ENCODE measurements at places on chromosomes 11 and 22.

- DNase-seq: no peak
Observed at GRCh38 chr11:104183593-104183992, 19.6 kb upstream of the PDGFD start.

DNA sequence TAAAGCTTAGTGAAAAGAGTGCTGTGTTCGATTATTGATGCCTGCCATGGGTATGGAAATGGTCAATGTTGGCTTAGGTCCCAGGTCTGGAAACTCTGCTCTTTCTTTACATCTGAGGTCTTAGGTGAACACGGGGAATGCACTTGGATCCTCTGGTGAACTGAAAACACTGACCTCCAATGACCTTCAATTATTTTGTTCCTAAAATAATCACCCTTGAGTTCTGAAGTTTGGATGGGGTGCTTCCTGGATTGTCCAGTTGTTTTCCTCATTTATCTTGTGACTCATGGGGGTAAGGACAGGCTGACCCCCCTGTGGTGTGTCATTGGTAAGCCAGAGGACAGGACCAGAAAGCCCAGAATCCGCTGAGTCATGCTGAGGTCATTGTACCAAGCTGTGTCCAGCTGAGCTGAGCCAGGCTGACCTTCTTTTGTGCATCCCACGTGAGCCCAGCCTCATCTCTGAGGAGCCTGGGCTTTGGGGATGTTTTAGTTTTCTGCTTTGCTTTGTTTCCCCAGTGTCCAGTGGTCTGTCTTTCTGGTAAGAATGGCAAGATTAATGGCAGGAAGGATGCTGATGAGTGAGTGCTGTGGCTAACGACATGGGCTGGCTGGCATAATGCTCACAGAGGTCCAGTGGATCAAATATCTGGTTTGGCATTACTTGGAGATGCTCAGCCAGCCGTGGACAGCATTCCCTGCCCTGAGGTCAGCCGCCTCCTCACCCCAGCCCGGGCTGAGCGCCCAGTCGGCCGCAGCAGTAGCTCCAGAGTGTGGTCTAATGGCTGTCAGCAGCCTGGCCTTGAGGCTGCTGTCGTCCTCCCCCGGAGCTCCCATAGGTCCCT lies 35.6 kb downstream of the AMPD3 start:
- DNase-seq: no peak

DNA sequence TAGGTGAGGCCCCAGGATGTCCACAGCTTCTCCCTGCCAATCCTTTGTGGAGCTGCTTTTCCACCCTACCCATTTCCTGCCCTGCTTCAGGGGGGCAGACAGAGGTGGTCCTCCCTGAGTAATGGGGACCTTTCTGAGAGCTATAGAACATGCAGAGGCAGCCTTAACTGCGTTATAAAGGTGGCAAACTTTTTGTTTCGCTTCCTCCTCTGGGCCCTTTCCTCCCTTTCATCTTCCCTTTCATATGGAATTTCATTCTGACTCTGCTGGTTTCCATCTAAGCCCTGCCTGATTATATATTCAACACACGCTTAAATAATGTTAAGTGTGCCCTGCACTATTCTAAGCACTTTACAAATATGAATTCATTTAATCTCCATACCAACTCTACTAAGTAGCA lies 169.3 kb upstream of the E2F8 start:
- DNase-seq: no peak

DNA sequence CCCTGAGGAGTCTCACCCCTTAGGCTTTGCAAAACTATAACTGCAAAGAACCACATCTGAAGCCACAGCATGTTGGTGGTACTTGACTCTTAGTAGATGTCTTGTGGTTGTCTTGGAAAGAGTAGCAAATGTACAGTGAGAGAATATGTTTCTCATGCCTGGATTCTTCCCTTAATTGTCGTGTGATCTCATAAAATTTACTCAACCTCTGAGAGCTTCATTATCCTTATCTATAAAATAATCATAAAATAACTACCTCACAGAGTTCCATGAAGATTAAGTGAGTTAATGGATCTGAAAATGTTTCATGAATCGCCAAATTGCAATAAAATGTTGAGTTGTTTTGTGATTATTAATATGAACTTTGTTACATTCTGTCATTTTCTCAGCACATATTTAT lies 491.5 kb downstream of the METTL15 start:
- no peak for DNase-seq

GRCh38 chr22:17969701-17970113 lies 54.7 kb downstream of the MICAL3 start:
- no peak for DNase-seq

DNA sequence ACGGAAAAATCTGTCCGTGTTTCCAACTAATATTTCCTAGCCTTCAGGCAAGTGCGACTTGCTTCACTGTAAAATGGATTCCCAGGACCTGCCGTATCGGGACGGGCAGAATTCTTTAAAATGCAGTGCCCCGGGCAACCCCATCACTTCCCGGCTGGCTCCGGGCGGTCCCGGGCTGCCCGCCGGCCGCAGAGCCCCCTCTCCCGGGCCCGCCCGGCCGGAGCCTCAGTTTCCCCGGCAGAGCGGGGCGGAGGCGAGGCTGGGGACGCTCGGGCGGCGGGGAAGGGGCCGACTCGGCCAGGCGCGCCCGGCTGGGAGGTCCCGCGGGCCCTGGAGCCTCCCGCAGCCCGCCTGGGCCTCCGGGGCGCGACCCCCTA lies 84.2 kb upstream of the WNT7B start:
- no peak for DNase-seq

DNA sequence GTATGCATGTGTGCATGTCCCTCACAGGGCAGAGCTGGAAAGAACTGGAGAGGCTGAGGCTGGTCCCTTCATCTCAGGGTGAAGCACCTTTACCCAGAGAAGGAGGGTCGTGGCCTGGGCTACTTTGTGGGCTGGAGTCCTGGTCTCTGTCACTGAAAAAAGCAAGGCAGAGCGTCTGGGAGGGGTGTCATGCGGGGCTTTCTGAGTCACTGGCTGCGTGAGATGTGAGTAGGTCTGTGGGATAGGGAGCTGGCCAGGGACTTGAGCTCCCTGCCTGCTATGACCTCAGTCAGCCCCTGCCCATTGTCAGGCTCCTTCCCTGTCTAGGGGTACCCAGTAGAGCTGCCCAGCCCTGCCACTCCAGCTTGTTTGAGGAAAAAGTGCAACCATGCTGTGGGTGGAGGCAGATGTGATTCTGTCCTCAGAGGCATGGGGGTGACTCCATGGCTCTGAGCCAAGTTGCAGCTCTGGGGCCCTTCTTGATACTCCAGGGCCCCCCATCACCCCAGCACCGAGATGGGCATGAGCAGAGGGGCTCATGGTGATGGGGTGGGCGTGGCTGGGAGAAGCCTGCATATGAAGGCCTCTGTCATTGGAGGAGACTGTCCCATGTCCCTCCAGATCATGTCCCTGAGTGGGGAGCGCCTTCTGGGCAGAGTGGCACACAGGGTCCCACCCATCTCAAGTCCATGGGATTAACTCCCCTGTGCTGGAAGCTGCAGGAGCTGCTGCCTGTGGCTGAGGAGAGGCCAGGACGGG lies 27.8 kb downstream of the KCNQ1 start:
- no peak for DNase-seq

DNA sequence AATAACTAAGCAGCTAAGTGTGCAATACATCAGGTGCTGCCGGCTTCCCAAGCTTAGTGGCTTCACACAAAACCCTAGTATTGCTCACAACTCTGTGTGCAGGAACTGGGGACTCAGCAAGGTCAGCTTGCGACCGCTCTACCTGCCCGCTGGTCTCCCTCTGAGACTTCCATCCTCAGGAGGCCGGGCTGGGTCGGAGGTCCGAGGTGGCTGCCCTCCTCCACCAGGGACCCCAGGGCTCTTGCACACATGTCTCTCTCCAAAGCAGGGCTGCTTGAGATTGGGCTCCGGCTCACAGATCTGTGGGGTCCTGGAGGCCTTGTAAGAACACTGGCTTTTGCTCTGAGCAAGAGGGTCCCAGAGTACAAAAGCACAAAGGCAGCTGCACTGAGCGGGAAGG lies 25.4 kb upstream of the FGF19 start:
- DNase-seq: no peak

DNA sequence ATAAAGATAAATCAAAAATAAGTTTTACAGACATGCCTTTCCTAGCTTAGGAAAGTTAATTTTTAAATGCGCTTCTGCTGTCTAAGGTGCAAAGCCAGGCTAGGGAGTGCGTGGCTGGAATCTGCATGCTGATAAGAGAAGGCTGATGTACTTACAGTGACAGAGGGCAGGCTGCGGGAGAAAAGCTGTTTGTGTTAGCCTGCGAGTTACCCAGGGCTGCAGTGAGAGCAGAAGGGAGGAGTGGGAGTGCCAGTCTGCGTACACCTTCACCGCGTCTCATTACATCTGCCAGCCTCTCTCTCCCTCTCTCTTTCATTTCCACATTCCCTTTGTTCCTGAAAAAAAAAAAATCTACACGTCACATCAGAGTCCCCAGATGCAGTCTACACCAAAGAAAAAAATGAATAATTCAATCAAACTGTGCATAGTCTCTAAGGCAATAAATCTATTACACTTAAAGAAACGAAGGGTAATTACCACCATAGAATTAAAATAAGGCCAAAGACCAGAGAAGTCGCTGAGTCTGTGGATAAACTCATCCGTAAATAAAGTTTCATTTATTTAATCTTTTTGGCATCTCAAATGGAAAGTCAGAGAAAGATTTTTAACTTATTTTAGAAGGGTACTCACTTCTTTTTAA lies 126.4 kb upstream of the C11orf58 start:
- no peak for DNase-seq

GRCh38 chr22:29636751-29637150 lies 33.3 kb downstream of the NF2 start:
- DNase-seq: no peak

GRCh38 chr22:39238966-39239505 lies 5.7 kb downstream of the PDGFB start:
- DNase-seq: no peak

DNA sequence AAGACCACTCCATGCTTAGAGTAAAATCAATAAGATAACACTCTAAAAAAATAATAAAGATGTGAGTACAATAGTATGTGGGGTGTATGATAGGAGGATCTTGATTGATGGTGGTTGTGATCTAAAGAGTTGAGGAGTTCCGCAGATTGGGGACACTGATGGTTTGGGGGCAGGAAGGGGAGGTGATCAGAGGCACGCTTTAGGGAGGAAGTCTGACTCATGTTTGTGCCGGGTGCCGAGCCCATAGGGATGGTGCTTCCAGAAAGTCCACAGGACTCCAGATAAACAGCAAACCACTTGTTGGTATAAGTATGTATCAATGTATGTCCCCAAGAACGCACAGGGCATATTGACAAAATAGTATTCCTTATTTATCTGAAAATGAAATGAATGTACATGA lies 27.5 kb downstream of the LINC01488 start:
- DNase-seq: no peak

- DNase-seq: no peak
Observed at GRCh38 chr22:37126383-37126782, 16.9 kb upstream of the TMPRSS6 start.

GRCh38 chr22:32050678-32051515 lies 7.8 kb downstream of the SLC5A1 start:
- peak; percentile 14 for DNase-seq

GRCh38 chr11:105619556-105619955 lies 9.7 kb downstream of the GRIA4 start:
- DNase-seq: no peak

GRCh38 chr22:24331468-24332440 lies 61.1 kb downstream of the SPECC1L start:
- DNase-seq: no peak

DNA sequence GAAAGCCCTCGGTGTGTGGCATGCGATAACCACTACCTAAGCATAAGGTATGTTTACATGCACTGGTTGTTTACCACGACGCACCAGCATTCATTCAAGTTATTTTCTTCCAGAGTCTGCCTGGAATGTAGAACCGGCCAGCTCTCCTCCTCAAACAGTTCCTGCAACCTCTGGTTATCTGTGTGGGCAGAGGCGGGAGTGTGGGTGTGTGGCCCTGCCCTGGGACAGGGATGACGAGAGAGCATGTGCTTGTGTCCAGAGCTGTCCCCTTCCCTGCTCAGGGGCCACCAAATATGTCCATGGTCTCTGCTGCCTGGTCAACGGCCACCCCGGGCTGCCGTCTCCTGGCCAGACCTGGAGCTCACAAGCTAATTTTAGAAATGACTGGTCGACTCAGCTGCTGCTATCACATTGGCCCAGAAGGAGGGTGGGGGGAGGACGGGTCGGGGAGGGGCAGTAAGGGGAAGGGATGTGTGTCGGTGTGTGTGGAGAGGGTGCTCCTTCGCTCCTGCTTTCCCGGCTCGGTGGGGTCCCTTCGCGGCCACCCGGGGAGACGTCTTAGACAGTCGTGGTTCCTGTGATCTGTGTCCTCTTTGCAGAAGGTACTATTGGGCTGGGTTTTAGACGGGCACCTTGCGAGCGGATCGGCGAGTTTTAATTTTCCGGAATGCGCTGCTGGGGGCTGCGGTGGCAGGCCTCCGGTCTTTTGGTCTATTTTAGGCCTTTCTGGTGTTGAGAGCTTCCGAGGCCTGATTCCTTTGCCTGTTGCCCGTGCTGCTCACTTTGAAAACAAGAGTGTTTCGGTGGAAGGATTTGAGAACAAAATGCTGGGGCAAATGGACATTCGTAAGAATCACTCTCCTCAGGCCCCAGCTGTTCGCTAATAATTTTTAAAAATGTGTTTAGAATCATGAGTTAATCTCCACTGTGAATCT lies at the start of gene MYO18B:
MYO18B (plus strand) TSS at position 497 of the 935 bp plus-strand sequence. CDS start 18,905 bp downstream, outside the sequence.
- no peak for DNase-seq

GRCh38 chr11:64443001-64443400 lies 84.0 kb downstream of the RPS6KA4 start:
- no peak for DNase-seq

- no peak for DNase-seq
Observed at GRCh38 chr11:121143921-121144320, 42.9 kb downstream of the TECTA start.

DNA sequence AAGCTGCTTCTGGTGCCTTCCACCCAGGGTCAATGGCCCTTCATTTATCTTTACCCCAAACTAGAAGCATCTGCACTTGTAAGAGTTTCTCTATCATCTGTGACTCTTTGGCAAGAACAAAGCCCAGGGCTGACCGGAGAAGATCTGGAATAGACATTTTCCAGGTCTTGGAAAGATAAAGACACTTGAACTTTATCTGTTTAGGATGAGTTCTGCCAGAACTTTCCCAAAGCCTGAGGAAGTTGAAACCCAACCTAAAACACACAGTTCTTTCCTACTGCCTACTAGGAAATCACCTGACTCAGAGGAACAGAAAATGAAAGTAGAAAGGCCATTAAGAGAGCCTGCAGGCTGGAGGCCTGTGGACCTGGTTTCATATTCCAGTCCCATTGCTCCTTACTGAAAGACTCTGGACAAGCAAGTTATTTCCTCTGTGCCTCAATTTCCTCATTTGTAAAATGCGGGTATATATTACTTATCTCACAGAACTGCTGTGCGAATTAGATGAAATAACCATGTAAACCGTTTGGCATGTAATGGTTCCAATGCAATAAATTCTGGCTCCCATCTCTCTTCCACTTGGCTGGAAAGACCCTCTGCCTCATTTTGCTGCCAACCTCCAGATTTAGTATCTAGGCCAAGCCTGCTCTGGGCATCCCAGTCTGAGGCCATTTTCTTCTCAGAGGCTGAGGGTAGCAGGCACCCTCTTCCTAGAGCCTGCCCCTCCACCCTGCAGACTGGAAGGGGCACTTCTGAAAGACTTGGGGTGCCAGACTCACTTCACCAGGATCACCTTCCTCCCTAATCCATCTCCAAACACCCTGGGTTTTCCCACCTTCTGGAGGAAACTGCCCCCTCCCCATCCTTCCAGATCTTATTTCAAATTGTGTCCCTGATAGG lies 1.2 kb downstream of the UBE2L6 start:
- DNase-seq: no peak

GRCh38 chr11:5285703-5286340 lies 15.9 kb downstream of the OR51B4 start:
- no peak for DNase-seq

Data from stimulated activated CD4-positive, alpha-beta T cell treated with anti-CD3 and anti-CD28 coated beads, TNF-alpha, amount 100 ng/mL, for 1 hour (primary cell).